HFF-Myc (cell line): ENCODE measurements at places on chromosomes 12 and 14.

DNA sequence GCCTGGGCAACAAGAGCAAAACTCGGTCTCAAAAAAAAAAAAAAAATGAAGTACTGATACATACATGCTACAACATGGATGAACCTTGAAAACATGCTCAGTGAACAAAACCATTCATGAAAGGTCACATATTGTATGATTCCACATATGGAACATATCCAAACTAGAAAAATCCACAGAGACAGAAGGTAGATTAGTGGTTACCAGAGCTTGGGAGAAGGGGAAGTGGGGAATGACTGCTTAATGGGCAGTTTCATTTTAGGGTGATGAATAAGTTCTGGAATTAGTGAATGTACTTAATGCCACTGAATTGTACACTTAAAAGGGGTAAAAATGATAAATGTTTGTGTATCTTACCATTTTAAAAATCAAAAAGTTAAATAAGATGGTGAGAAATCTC, 2.7 kb downstream of the ITGB7 start:
- DNase-seq, result no peak

DNA sequence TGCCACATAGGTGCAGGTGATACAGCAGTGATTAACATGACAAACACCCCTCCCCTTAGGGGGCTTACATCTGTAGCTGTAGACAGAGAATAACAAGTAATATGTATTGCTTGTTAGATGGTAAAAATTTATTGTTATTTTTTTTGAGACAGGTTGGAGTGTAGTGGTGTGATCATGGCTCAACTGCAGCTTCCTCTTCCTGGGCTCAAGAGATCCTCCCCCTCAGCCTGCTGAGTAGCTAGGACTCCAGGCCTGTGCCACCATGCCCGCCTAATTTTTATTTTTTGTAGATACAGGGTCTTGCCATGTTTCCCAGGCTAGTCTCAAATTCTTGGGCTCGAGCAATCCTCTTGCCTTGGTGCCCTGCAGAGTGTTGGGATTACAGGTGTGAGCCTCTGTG, 19.8 kb downstream of the DIP2B start:
- no peak for DNase-seq

- no peak for DNase-seq
Observed at GRCh38 chr14:61344437-61345150, 23.2 kb downstream of the PRKCH start.

- no peak for DNase-seq
Observed at GRCh38 chr14:68308726-68309520, 483.9 kb downstream of the ZFP36L1 start.

- DNase-seq, result no peak
Observed at GRCh38 chr14:32531942-32532515, 202.9 kb downstream of the AKAP6 start.
